ENCODE measurements at places on chromosomes 4 and X.
A peak's percentile ranks its signal among the peaks of the same experiment; 100 is the strongest.

DNA sequence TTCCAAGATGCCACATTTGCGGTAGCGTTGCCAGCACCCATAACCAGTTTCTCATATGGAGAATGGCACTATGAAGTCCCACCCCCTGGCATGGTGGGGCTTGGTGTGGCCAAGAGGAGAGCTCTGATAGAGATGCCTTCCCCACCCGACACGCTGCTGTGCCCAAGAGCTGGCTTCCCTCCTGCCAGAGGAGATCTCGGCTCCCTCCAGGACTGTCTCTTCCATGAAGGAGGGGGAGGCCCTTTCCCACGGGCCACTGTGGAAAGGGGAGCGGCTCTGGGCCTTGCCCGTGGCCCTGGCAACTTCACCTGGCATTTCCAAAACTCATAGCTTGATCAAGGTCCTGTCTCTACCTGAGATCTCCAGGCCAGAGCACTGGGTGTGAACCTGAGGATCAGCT, 217.3 kb upstream of the PSAPL1 start:
- DNase-seq: no peak

- DNase-seq: no peak
Measured at GRCh38 chr4:176593943-176594342, 198.8 kb downstream of the VEGFC start.

DNA sequence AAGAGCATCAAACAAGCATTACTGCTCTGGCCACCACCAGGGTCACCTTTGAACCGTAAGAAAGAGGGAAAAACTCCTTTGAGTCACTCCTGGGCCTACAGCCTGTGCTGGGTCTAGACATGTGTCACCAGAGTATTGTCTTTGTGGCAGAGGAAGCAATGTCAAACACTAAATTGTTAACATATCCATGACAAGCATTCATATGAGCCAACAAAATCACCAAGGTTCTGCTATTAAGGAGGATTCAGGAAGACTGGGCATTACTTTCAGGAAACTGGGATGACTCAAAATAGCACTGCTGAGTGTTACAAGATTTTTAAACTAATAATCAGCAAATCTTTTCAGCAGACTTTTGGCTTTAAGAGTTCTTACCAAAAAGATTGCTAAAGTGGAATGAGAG, 28.1 kb downstream of the LGI2 start:
- DNase-seq: no peak

- no peak for DNase-seq
Measured at GRCh38 chrX:120660637-120661036, 30.8 kb upstream of the C1GALT1C1 start.

- no peak for DNase-seq
Measured at GRCh38 chr4:57504139-57504538, 394.0 kb upstream of the IGFBP7 start.

DNA sequence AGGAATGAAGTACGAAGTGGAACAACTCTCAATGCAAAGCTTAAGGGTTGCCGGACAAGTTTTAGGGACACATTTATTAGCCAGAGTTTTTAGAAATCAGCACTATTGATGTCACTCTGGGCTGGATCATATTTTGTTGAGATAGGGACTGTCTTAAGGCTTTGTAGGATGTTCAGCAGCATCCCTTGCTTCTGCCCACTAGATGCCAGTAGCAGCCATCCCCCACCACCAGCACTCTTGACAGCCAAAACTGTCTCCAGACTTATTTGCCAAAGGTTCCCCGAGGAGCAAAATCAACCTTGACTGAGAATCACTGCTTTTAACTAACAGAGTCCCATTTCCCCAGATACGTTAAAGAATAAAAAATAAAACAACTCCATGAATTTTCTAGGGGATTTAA, 1497.3 kb downstream of the STIM2 start:
- peak; percentile 13 for DNase-seq

DNA sequence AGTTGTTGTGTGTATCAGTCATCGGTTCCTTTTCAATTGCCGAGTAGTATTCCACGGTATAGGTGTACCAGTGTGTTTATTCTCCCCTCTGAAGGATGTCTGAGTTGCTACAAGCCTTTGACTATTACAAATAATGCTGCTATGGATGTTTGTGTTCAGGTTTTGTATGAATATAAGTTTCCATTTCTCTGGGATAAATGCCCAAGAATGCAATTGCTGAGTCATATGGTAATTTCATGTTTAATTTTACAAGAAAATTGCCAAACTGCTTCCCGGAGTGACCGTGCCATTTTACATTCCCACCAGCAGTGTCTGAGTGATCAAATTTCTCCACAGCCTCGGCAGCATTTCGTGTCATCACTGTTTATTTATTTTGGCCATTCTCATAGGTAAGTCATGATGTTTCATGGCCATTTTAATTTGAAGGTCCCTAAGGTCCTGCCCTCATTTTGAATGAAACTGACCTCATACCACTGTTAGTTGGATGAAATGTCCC, 73.9 kb downstream of the IRF2 start:
- DNase-seq: peak; percentile 89

DNA sequence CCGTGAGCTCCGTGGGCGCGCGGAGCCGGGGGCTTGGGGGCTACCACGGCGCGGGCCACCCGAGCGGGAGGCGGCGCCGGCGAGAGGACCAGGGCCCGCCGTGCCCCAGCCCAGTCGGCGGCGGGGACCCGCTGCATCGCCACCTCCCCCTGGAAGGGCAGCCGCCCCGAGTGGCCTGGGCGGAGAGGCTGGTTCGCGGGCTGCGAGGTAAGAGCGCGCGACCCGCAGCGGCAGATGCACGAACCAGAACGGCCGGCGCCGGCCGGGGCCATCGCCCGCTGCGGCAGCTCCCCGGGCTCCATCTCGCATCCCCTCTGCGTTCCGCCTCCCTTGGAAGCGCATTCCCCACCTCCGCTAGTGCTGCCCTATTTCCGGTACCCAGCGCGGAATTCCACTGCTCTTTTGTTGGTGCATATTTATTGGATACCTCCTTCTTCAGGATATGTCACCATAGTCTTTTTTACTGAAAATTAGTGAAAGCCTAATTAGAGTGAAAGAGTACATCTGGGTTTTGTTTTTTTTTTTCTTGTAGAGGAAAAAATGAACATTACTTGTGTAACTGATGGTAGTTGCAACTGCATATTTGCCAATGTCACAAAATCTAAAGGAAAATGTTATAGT, 797 bp downstream of the PKD2 start:
- peak; percentile 28 for DNase-seq

DNA sequence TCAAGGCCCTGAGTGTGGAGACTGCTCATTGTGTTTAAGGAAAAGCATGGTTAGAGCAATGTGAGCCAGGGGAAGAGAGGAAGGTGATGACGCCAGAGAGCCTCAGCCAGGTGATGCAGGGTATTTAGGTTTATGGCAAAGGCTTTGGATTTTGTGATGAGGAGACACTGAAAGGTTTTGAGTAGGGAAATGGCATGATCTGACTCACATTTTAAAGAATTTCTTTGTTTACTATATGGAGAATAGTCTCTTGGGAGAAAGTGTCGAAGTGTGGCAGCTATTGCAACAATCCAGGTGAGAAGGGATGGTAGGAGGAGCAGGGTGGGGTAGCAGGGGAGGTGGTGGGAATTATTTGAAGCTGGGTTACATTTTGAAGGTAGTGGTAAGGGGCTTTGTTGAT, 293.4 kb upstream of the IGFBP7 start:
- DNase-seq: no peak

DNA sequence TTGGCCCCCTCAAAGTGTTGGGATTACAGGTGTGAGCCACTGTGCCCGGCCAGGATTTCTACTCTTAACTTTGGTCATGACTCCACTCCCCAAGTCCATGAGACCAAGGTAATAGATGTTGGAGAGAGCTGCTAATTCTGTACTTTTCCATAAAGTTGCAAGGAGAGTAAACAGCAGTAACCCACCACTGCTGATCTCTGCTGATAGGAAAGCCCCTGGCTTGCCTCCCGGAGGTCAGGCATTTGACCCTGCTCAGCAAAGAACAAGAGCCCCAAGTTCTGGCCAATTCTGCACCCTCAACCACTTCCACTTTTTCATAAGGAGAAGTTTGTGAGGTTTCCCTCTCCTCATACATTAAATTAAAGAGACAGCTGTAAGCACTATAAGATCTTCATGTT, 143.0 kb downstream of the RASL11B start:
- no peak for DNase-seq

GRCh38 chr4:142565771-142566170, 280.3 kb downstream of the INPP4B start:
- no peak for DNase-seq

GRCh38 chr4:17997129-17997528, 24.4 kb downstream of the LCORL start:
- DNase-seq: no peak

DNA sequence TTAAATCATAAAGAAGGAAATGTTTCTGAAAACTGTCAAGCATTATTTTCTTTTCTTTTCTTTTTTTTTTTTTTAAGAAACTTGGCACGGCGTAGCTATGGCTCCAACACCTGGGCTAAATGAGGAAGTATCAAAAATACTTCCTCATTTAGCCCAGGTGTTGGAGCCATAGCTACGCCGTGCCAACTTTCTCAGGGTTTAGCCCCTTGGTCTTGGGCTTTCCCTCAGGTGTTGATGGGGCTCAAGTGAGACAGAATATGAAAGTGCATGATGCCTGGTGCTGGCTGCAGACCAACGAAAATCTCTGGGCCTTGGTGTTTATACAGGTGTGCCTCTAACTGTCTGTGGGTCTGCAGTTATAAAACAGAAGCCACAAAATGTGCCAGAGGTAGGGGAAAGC, 132.7 kb downstream of the ARHGAP24 start:
- DNase-seq: no peak

DNA sequence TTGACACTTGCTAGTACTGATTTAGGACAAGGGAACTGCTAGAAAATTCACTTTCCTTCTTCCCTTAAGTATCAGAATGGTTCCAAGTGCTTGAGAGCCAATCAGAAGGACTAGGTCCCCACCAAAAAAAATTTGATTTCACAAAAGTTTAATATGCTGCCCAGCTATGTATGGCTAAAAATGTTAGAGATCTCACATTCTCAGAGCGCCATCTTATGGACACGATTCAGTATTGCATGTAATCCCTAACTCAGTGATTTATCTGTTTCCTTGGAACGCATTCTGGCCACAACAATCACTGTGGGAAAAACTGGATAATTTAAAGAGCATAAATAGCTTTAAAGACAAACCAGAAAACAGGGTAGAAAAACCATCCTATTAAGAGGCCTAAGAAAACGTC, 255.1 kb upstream of the GPC4 start:
- DNase-seq: no peak

- DNase-seq: no peak
Measured at GRCh38 chr4:109294468-109295020, 7.9 kb downstream of the COL25A1 start.

DNA sequence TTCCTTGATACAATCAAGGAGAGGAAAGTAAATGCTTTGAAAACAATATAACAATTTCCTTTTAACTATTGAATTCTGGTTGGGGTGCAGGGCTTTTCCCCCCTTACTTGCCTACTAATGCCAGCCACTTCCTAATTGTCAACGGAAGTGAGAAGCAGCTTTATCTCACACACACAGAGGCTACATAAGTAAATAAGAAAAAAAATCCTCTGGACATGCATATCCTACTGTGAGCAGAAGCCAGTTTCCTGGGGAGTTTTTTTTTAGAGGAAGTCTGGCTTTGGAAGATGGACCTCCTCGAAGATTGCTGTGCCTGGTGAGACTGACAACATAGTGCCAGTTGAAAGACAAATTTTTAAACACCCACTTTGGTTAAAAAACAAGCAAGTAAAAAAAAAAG, 180.6 kb downstream of the OPHN1 start:
- DNase-seq: no peak

DNA sequence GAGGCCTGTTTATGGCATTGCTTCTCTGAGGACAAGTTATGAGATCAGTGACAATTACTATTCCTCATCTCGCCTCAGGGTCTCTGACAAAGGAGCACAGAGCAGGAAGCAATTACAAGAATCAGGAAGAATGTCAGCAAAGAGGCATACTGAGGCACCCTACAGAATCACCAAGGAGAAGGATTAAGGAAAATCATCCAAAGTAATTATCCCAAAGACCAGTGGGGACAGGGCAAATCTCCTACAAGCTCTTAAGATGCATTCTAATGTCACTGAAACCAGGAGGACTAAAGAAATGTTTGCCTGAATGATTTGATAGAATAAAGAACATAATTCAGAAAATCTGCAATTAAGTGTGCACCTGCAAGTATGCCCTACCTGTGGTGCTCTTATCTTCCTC, 206.2 kb downstream of the RCHY1 start:
- DNase-seq: no peak

GRCh38 chr4:108371282-108371681, 202.6 kb upstream of the LEF1 start:
- no peak for DNase-seq

DNA sequence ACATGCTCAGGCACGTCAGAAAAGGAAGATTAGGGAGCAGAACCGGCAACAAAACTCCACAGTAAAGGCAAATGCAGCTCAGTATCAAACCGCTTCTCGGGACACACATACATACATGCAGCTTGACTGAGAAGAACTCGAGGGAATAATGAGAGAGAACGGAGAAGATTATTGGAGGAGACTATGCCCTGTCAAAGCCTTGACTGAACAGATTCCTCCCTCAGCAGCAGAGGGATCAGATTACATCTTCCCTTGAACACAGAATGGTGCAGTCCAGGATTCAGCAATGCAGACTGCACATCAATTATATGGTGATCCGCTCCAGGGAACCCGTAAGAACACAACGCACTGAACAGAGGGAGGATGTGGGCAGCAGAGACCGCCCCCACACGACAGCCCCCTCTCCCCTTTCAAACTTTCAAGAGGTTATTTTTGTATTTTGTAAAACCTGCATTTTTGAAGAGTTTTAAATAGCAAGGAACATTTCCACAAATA, 183.2 kb downstream of the FBXW7 start:
- DNase-seq: peak; percentile 97

- no peak for DNase-seq
Measured at GRCh38 chrX:38142610-38143009, 78.1 kb downstream of the SRPX start.

GRCh38 chr4:40275065-40275730, 59.9 kb upstream of the CHRNA9 start:
- DNase-seq: no peak

GRCh38 chr4:178595500-178596138, 1153.4 kb upstream of the AGA start:
- DNase-seq: no peak

- DNase-seq: no peak
Measured at GRCh38 chr4:107977966-107978705, 11.6 kb upstream of the HADH start.

DNA sequence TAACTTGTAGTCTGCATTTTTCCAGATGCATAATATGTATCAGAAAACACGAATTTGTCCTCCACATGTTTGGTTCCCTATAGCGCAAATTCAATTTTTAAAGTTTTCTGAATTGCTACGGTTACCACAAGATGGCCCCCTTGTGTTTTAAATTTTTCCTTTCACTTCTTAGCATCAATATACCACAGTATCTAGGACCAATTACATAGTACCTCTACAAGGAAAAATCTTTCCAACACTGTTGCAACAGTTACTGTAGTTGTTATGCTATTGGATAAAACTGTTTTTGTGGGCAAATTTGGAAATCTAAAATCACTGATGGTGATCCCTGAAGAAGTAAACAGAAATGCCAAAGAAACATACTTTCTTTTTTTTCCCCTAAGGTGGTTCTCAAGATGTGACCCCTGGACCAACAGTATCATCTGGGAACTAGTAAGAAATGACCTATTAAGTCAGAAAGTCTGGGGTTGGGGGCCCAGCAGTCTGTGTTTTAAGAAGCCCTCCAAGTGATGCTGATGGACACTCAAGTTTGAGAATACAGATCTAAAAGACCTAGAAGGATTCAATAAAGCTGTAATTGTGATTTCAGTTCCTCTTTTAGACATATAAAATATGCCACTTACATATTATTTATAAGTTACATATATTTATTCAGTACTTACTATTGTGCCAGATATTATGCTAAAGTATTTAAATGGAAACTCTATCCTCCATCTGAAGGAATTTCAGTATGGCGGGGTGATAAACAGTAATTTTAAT, 3.1 kb downstream of the ZGRF1 start:
- DNase-seq: peak; percentile 42
